IMR-90 (cell line): ENCODE measurements at places on chromosomes 7 and 10.

DNA sequence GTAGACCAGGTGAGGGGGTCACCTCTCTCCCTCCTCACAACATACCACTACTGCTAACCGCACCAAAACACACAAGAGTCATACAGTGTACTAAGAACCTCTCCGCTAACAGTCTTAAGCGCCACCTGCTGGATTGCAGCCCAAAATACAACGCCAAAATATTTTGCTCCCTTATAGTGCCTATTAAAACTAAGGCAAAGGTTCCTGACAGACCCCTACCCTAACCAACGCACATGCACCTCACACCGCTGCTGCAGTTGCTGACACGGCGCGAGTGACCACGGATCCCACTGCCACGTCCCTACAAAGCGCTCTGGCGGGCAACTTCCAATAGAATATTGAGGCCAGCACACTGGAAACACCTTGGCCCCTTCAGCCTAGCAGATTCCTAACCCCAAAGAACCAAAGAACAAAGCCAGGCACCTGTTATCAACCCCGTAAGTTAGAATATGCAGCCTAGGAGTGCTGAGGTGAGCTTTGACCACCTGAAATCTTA is 563.6 kb upstream of the SEMA3D start:
- DNase-seq, result peak; percentile 37

DNA sequence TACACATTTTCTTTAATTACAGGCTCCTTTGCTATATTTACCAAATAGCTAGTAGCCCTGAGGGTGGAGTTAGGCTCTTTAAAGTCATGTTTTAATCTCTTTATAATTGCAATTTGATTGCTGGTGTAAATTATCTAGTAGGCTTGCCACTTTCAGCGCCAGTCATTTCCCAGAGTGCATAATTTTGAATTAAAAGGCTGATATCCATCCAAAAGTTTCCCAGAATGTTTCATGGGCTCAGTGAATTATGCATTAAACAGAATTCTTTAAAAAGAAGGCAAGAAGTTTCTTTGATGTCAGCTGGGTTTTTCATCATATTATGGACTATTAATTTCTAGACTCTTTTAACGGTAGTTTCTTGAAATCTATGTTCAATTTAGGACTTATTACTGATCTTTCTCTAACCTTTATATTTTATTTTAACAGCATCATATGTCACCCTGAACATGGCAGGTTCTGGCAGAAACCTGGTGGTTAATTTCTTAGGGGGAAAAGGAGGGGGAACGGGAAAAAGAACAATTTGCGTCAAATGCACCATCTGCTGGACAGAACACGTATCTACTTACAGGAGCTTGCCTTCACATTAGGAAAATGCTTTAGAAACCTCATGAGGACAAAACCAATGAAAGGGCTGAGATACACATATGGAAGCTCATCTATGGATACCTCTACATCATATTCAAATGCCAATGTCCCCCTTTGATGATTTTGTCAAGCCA is 171.1 kb downstream of the GRM3 start:
- no peak for DNase-seq

GRCh38 chr10:76553263-76554032 is 1084.2 kb downstream of the KCNMA1 start:
- DNase-seq, result no peak

GRCh38 chr10:52915391-52915790 is 142.8 kb upstream of the MBL2 start:
- no peak for DNase-seq

GRCh38 chr7:106591146-106591545 is 69.8 kb downstream of the CCDC71L start:
- no peak for DNase-seq

DNA sequence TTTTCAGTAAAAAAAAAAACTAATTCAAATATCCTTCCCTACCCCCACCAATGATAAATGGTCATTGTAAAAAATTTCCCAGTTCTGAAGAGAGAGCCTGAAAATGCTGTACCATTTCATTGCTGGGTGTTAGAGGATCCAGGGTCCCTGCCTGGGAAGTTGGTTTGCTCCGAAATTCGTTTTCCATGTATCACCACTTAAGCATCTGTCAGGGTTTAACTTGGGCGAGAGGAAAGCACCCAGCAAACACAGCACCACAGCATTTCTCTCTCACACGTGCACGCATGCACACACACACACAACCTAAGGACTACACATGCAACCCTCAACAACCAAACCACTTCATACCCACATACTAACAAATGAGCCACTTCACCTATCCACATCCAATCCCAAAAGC is 42.1 kb upstream of the EMX2 start:
- no peak for DNase-seq

DNA sequence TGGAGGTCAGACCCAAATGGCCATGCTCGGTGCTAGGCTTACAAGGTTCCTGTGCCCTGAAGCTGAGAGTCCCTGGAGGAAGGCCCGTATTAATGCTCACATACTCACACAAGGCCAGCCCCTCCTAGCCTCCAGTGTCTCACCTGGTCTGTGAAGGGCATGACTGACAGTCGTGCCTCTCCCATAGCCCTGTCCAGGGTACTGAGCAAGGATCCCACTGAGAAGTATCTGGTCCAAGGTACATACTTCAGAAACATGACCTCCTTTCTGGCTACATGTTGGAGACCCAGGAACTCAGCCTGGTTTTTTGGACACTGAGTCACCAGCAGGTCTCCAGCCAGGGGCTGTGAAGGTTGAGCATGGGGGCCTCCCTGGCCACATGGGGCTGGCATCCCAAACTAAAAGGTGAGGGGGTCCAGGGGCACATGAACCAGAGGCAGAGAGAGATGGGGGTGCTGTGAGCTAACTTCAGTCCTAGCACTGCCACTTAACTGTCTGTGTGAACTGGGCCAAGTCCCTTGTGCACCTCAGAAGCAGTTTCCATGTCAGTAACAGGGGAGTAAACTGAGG is 17.6 kb upstream of the RASGEF1A start:
- DNase-seq, result no peak

DNA sequence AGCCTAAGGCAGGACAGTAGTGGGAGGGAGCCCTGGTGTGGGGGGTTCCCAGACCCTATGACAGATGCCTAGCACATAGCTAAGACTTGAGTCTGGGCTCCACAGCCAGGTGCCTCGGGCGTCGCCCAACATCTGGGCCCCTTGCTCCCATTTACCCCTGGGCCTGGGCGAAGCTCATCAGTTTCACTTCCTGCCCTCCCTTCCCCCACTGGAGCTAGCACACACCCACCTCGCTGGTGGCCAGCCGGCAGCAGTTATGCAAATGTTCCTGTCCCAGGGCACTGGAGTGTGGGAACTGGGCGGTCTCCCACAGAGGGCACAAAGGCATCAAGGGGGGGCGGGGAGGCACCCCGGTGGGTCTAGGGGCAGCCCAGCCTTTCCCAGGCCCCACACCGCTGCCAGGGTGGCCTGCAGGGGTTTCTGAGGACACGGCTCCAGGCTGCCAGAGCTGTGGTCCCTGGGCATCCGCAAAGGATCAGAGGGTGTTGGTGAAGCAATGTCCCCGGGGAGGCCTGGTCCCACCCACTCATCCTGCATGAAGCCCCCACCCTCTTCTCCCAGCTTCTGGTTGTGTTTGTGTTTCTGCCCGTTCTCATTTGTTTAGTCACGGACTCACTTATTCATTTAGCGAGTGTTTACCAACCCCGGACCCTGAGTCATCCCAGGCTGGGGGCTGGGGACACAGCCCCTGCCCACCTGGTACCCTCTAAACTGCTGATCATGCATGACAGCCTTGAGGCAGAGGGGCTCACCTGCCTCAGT is 20.4 kb downstream of the SH2B2 start:
- peak; percentile 78 for DNase-seq

GRCh38 chr7:99752356-99752755 is 17.4 kb upstream of the CYP3A7 start:
- peak; percentile 17 for DNase-seq

DNA sequence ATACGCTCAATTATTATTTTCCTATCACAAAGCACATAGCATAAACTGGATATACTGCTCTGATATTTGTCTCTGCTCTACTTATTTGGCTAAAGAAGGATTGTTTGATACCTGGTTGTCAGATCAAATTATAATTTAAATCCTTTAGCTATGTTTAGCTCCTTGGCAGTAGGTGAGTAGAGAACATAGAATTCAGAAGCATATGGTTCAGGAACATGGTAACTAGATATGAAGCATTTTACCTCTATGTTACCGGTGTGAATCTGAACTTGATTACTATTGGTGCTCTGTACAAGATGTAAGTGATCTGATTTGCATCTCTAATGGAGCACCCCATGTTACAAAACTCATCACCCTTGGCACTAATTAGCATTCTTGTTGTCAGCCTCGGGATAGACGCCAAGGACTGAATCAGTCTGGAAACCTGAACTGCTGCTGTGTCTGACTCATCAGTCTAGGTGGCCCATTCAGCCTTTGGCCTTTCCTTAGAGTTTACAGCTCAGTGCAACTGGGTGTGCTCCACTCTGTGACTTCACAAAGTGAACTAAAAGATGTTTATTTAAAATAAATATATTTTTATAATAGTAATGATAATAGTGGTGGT is 12.3 kb upstream of the MYPN start:
- peak; percentile 95 for DNase-seq

- peak; percentile 70 for DNase-seq
Measured at GRCh38 chr10:24603333-24603732, 120.4 kb downstream of the ARHGAP21 start.

DNA sequence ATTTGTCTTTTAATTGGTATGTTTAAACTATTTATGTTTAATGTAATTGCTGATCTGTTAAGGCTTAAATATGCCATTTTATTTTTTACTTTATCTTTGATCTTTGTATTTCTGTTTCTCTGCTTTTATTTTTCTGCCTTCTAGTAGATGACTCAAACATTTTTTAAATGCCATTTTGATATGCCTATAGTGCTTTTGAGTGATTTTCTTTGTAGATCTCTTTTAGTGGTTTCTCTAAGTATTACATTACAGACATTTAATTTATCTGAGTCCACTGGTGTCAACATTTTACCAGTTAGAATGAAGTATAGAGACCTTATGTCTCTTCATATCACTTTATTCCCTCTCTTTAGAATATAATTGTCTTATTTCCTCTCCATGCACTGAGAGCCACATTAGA is 32.7 kb downstream of the IL6 start:
- peak; percentile 24 for DNase-seq

DNA sequence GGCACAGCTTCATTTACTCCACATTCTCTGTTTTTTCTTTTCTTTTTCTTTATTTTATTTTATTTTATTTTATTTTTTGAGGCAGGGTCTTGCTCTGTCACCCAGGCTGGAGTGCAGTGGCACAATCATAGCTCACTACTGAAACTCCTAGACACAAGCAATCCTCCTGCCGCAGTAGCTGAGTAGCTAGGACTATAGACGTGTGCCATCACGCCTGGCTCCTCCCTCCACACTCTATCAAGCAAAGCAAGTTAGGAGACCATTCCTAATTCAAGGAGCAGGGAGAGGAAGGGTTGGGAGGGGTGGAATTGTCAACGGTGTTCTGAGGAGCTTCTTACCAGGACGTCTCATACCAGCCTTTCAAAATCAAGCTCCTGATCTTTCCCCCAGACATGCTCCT is 52.4 kb downstream of the OAT start:
- no peak for DNase-seq

DNA sequence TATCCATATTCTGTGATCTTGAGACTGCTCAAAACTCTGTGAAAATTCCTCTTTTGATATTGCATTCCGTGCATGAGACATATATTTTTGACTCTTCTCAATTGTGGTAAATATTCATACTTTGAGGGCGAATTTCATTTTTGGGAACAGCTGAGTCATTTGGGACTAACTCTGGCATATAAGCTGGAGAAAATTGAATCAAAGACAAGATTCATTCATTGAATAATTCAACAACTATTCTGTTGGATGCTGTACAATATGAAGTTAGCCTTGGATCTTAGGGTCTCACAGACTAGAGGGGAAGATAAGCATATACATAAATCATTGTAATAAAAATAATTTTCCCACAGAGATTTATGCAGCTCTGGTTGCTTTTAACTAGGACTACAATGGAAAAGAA is 183.2 kb upstream of the NEBL start:
- DNase-seq, result no peak

- DNase-seq, result no peak
Measured at GRCh38 chr7:120760050-120760449, 97.9 kb downstream of the TSPAN12 start.
